ENCODE measurements at places on chromosomes 12 and 14. TPM values are rescaled to one million over a fixed set of nuclear protein-coding genes. Genes with fewer than 3 reads are reported as not detected.

GRCh38 chr12:67939611-67940010 lies 49.6 kb upstream of the IFNG-AS1 start:
- peaks cover 7% of the 10 kb centered on the region for H3K4me1 ChIP-seq
- H3K27me3 ChIP-seq = no peaks in the 10 kb centered on the region
- no peak overlapping the region for H3K4me3 ChIP-seq
- DNase-seq = no peak
- no peaks in the 10 kb centered on the region for H3K36me3 ChIP-seq

- H3K4me3 ChIP-seq = peak overlapping the region; percentile 86
- no peaks in the 10 kb centered on the region for H3K36me3 ChIP-seq
- peak overlapping the region; percentile 89 for H3K27ac ChIP-seq
- no peak for DNase-seq
- H3K4me1 ChIP-seq = peaks cover 43% of the 10 kb centered on the region
Observed at GRCh38 chr14:102778338-102779083, 1.3 kb downstream of the TRAF3 start.

Gene C14orf132
- 10.0 TPM for polyA plus RNA-seq

DNA sequence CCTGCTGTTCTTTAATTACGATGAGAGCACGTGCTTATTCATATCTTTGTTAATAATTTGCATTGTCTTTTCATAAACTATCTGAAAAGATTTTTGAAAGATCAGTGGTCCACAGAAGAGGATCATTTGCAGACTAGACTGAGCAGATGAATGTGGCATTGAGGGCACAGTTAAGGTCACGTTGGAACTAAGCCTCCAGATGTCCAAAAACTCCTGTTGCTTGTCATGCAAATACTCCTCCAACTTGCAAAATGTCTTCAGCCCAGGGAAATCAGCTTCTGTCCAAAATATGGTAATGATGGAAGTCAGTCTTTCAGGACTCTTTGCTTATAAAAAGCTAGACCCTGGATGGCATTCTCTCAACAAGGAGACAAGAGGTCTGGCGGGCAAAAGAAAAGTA lies 201.6 kb upstream of the TMEM260 start:
- DNase-seq = no peak
- no peaks in the 10 kb centered on the region for H3K27me3 ChIP-seq
- no peaks in the 10 kb centered on the region for H3K36me3 ChIP-seq
- peak overlapping the region; percentile 78 for H3K27ac ChIP-seq
- H3K4me3 ChIP-seq = no peak overlapping the region
- no peaks in the 10 kb centered on the region for H3K4me1 ChIP-seq

Gene TOMM20L
- not detected for polyA plus RNA-seq

Gene ACOT6
- polyA plus RNA-seq = not detected

Gene MEG3
- 131 TPM for polyA plus RNA-seq

DNA sequence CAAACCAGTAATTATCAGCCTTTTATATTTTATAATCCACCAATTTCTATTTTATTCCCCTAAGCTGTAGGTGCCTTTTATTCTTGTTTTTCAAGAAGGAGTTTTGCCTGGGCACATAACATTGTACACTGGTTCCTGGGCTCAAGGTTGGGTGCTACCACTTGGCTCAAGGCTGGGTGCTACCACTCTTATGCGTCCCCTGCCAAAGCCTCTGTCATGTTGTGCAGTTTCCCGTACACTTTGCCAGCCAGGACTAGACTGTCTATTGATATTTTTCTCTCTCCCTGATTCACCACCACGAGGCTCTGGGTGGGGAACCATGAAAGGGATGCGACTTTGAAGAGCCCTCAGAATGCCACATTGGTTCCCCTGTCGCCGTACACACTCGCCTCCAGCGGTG lies 52.5 kb upstream of the VASH1 start:
- no peaks in the 10 kb centered on the region for H3K27me3 ChIP-seq
- DNase-seq = no peak
- no peaks in the 10 kb centered on the region for H3K36me3 ChIP-seq
- no peak overlapping the region for H3K4me3 ChIP-seq

GRCh38 chr14:86652526-86652925 lies 1122.6 kb downstream of the FLRT2 start:
- no peaks in the 10 kb centered on the region for H3K4me1 ChIP-seq
- H3K4me3 ChIP-seq = no peak overlapping the region
- H3K27ac ChIP-seq = no peak overlapping the region
- no peak for DNase-seq
- no peaks in the 10 kb centered on the region for H3K27me3 ChIP-seq
- H3K36me3 ChIP-seq = no peaks in the 10 kb centered on the region

Gene PCED1B
- 1.4 TPM for polyA plus RNA-seq

Gene UBR7
- 16.5 TPM for polyA plus RNA-seq

- no peak for DNase-seq
- peaks cover 7% of the 10 kb centered on the region for H3K4me1 ChIP-seq
- H3K36me3 ChIP-seq = no peaks in the 10 kb centered on the region
Observed at GRCh38 chr14:91569301-91569700, 59.2 kb upstream of the PPP4R3A start.

Gene FOXN3
- 12.5 TPM for polyA plus RNA-seq

Gene PYM1
- polyA plus RNA-seq = 42.8 TPM

GRCh38 chr12:124695861-124696260 lies 128.4 kb upstream of the NCOR2 start:
- H3K27me3 ChIP-seq = no peaks in the 10 kb centered on the region
- H3K4me1 ChIP-seq = peaks cover 39% of the 10 kb centered on the region
- H3K27ac ChIP-seq = no peak overlapping the region
- H3K36me3 ChIP-seq = no peaks in the 10 kb centered on the region

Gene POMT2
- 8.3 TPM for polyA plus RNA-seq

DNA sequence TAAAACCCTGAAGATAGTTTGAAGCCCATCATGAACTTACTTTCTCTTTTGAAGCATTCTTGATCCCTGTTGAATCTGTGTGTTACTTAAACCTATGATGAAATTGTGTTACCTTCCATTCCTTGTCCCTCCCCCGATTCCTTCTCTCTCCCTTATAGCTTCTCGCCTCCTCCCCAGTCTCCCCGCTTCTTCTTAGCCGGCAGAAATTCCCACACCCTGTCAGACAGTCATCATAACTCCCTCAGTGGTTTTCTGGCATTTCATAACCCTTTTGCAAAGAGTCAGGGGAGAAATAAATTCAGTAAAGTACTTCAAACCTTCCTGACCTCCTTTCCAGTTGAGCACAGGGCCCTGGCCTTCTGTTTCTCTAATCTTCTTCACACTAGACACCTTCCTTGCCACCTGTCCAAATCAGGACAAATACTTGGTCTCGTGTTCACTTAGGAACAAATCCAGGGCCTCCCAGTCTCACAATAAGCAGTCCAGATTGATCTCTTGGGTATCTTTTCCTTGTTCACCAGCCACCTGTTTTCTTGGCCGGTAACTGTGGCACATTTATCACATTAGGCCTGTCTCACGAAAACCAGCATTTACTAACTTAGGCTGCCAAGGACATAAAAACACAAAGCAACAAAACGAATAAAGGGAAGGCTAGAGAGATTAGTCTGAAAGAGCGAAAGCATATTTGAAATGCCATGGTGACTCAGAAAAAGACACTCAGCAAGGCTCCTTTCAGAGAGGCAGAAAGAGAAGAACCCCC lies 355.9 kb downstream of the TMTC2 start:
- H3K27me3 ChIP-seq = no peaks in the 10 kb centered on the region
- no peak for DNase-seq
- H3K27ac ChIP-seq = no peak overlapping the region
- no peak overlapping the region for H3K4me3 ChIP-seq
- H3K36me3 ChIP-seq = no peaks in the 10 kb centered on the region
- no peaks in the 10 kb centered on the region for H3K4me1 ChIP-seq

GRCh38 chr14:68807148-68807600 lies 14.3 kb upstream of the ZFP36L1 start:
- no peak overlapping the region for H3K4me3 ChIP-seq
- peaks cover 25% of the 10 kb centered on the region for H3K4me1 ChIP-seq
- no peaks in the 10 kb centered on the region for H3K27me3 ChIP-seq
- H3K27ac ChIP-seq = peak overlapping the region; percentile 83
- DNase-seq = peak; percentile 76

- no peak overlapping the region for H3K27ac ChIP-seq
- no peak for DNase-seq
- H3K27me3 ChIP-seq = no peaks in the 10 kb centered on the region
- no peak overlapping the region for H3K4me3 ChIP-seq
Observed at GRCh38 chr12:68866950-68867349, 59.0 kb downstream of the MDM2 start.

- no peak for DNase-seq
- H3K36me3 ChIP-seq = no peaks in the 10 kb centered on the region
- no peak overlapping the region for H3K4me3 ChIP-seq
- H3K27me3 ChIP-seq = no peaks in the 10 kb centered on the region
Observed at GRCh38 chr12:101001669-101002068, 207.1 kb downstream of the ANO4 start.

DNA sequence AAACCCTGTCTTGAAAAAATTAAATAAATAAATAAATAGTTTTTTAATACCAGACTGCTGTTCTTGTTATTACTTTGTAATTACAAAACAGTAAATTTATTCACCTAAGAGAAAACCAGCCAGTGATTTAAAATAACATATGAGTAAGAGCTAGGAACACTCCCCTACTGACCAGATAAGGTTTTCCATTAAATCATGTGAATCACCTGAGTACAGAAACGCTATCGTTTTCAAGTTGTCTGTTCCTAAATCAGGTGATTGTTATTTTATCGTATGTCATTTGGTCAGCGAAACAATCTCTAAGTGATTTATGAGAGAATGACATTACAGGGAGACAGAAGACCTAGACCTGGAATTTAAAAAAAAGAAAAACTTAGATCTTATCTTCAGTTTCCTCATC lies 47.3 kb downstream of the RPS29 start:
- H3K4me3 ChIP-seq = no peak overlapping the region
- H3K27me3 ChIP-seq = no peaks in the 10 kb centered on the region
- no peak for DNase-seq
- no peaks in the 10 kb centered on the region for H3K4me1 ChIP-seq
- no peaks in the 10 kb centered on the region for H3K36me3 ChIP-seq

GRCh38 chr14:72476657-72477499 lies 417.0 kb downstream of the DPF3 start:
- no peaks in the 10 kb centered on the region for H3K27me3 ChIP-seq
- no peaks in the 10 kb centered on the region for H3K36me3 ChIP-seq
- H3K4me1 ChIP-seq = no peaks in the 10 kb centered on the region
- peak; percentile 55 for DNase-seq
- H3K4me3 ChIP-seq = no peak overlapping the region

DNA sequence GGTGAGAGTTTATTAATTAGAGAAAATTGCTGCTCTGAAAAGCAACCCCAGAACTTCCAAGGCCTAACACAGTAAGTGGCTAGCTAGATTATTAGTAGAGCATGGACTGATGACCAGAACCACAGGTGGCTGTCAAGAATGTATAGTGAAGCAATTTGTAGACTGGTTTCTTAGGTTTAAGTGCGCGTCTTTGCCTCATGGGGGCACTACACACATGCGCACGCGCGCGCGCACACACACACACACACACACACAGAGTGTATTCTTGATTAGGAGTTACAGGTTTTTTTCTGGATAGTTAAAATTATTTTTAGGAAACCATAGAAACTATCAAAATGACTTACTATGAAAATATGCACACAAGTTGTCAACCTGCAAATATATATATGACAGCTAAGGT lies 66.5 kb downstream of the BHLHE41 start:
- no peak overlapping the region for H3K27ac ChIP-seq
- no peaks in the 10 kb centered on the region for H3K27me3 ChIP-seq
- no peaks in the 10 kb centered on the region for H3K36me3 ChIP-seq
- no peak for DNase-seq
- H3K4me1 ChIP-seq = peaks cover 11% of the 10 kb centered on the region

Measured in stomach (tissue), 19 donors.